ENCODE measurements at places on chromosomes 2 and 18.

DNA sequence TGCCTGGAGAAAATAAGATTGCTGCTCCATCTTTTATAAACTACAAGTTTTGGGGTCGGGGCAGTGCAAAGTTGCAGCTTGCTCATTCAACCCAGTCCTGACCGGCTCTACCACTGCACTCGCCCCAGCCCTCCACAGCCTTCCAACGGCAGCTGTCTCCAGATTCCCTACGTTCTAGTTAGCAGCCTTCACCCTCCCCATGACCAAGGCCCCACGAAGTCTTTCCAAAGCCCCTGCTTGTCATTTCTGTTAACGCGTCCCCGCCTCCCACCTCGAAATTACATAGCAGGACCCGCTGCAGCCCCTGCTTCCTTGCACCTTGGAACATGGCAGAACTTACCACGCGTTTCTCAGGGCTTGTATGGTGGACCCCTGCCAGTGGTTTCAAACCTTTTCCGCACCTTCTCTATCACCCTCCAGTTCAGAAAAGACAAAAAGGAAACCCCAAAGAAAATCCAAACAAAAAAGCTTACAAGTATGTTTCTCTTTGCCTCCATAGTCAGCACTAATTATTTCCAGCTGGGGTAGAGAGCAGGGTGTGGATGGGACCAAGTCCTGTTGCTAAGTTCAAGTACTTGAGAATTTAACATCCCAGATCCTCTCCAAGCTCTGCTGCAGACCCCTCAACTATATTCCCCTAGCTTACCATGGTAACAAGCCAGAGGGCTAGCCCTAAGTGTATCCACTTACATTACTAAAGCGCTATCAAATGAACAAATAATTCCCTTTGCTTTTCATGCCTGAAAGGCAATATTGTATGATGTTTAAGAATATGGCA, 161.5 kb downstream of the TGIF1 start:
- no peak for DNase-seq

DNA sequence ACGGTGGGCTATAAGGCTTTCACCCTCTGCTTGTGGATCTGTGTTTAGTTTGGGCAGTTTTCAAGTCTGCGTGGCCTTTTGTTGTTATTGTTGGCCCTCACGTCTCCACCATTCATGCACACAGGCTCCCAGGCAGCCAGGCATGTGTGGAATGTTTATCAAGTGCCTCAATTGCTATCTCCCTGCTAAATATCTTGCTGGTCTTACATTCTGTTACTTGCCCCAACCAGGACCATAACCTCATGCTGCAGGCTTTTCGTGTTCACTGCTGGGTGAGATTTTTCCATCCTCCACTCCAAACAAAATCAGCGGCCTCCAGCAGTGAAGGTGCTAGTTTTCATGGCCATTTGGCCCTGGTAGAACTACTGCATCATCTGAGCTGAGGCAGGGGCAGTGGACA, 63.0 kb upstream of the DSC1 start:
- no peak for DNase-seq

GRCh38 chr2:16404146-16404545, 261.5 kb downstream of the CYRIA start:
- no peak for DNase-seq

GRCh38 chr2:238136820-238137537, 1.5 kb upstream of the KLHL30 start:
- DNase-seq, result no peak

GRCh38 chr18:25233528-25234321, 118.2 kb downstream of the ZNF521 start:
- no peak for DNase-seq

DNA sequence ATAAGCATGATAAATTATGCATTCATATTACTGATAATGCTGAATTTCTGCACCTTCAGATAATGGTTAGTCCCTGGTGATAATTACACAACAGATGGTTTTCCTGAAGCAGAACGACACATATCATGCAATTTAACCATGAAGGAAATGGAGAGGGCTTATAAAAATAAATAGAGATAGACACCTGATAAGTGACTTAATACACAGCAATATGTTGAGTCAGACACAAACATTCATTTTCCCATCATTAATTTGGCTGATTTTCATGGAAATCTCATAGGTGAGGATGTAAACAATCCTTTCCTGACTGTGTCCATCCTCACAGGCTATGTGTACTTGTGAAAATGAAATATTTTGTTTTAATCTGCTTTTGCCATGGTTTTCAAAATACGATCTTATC, 36.9 kb upstream of the DSEL start:
- DNase-seq, result no peak

- no peak for DNase-seq
Measured at GRCh38 chr18:63207143-63207790, 112.3 kb downstream of the BCL2 start.

- no peak for DNase-seq
Measured at GRCh38 chr2:127407661-127408003, 10.6 kb upstream of the PROC start.

GRCh38 chr18:49183921-49184320, 233.2 kb upstream of the SMAD7 start:
- DNase-seq, result no peak

DNA sequence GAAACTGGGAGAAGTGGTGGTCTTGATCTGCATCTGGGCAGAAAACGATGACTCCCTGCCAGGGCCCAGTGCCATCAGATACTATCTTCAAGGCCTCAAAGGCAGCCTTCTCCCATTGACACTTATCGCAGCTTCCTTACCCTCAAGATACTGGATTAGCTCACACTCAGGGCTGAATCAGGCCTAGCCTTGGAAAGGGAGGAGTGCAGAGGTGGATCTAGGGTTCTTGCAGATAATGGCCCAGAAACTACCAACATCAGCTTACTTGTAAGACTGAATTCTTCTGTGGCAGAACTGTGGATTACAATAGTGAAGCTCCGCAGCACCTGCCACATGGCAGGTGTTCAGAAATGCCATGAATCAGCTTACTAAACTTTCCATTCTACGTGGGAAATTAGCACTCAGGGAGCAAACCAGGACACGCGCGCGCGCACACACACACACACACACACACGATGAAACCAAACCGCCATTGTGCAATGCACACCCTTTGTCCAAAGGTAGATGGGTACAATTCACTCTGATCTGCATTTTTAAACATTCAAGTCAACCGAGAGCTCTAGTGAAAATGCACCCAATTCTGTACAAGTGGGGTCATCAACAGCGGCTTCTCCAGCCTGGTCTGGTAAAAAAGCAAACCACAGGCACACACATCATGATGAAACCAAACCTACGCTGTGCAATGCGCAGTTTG, 26.3 kb upstream of the TMEM182 start:
- DNase-seq, result no peak

- DNase-seq, result no peak
Measured at GRCh38 chr2:34153484-34153883, 554.4 kb upstream of the FAM98A start.

- DNase-seq, result no peak
Measured at GRCh38 chr18:24982831-24983230, 369.1 kb downstream of the ZNF521 start.

- DNase-seq, result no peak
Measured at GRCh38 chr18:212780-213179, 54.4 kb downstream of the USP14 start.

DNA sequence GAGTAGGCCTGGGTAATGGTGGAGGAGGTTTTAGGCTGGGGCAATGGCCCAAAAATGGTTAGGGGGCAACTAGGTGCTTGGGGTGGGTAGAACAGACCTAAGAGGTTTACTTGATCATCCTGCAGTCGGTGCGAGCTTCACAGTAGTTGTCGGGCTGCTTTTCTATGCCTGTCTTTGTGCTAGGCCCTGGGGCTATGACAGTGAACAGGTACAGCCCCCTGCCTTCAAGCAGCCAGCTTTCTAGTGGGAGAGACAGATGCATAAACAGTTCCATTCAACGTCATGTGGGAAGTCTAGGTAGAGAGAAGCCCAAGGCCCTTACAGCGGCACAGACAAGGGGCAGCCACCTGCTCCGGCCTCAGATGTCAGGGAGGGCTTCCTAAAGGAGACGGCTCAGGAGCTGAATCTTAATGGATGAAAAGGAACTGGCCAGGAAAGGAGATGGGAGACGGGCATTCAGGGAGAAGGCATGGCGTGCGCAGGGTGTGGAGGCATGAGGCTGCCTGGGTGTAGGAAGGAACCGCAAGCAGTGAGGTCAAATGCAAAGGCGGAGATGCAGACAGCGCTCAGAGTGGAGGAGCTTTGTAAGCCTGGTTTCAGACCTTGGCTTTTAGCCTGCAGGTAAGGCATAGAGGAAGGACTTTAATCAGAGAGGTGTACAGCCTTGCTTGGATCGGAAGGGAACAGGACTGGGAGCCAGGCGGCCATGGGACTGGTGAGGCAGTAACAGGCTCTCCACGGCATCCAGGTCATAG, 6.0 kb downstream of the CTIF start:
- DNase-seq, result no peak

- no peak for DNase-seq
Measured at GRCh38 chr2:36701918-36702317, 5.4 kb downstream of the VIT start.

DNA sequence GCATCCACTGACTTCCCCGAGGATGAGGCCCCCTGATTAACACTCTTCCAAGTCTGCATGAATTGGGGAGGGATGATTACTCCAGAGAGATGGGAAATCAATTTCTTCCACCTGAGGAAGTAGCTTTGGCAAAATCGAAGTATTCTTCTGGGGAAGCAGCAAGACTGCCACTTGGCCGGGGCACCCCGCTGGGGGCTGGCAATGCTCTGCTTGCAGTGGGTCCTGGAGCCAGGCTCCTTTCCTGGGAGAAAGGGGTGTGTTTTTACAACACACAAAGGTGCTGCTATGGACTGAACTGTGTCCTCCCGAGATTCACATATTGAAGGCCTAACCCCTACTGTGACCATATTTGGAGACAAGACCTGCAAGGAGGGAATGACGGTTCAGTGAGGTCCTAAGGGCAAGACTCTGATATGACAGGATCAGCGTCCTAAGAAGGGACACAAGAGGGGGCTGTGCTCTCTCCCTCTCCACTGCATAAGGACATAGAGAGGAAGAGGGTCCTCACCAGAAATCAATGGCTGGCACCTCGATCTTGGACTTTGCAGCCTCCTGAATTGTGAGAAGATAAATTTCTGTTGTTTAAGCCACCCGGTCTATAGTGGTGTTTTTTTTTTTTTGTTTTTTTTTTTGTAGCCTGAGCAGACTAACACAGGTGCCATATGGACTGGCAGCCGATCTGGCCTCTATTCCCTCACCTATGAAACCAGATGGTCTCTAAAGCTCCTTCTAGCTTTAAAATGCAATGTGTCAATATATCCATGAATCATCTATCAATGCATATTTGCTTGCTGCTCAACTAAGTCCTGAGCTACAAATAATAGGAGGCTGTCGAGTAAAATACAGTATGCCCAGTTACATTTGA, 3.6 kb upstream of the SMARCAL1 start:
- no peak for DNase-seq

GRCh38 chr2:11553661-11554398, 20.0 kb downstream of the GREB1 start:
- no peak for DNase-seq

- no peak for DNase-seq
Measured at GRCh38 chr18:44920441-44920840, 239.8 kb downstream of the SETBP1 start.

- peak; percentile 38 for DNase-seq
Measured at GRCh38 chr18:63213331-63213900, 106.2 kb downstream of the BCL2 start.

DNA sequence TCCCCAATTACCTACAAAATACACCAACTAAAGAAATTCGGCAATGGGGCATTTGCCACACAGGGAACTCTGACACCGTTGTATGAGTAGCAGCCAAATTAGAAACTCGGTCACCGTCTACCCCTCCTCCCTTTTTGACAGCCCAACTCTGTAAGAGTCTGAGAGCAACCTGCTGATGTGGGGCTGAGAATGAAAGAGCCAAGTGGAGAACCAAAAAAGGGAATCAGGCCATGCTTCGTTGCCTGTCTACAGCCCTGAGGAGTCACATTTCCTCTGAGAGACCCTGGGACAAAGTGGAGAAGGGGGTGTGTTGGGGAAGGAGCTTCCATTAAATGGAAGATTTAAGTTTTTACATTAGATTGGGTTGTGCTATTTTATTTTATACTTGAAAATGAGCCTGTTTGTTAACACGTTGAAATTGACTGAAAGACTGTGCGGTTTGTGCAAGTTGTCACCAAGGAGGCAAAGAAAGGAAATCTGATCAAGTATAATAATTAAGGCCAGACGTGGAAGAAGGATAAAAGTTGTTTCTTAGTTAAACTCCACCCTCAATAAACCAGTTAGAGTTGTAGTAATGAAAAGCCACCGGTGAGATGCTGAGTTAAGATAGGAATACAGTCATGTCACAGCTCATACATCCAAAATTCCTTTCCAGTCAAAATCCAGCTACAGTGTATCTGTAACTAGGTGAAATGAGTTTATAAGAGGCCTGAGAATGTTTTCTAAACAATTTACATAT, 131.7 kb upstream of the CREB1 start:
- no peak for DNase-seq

DNA sequence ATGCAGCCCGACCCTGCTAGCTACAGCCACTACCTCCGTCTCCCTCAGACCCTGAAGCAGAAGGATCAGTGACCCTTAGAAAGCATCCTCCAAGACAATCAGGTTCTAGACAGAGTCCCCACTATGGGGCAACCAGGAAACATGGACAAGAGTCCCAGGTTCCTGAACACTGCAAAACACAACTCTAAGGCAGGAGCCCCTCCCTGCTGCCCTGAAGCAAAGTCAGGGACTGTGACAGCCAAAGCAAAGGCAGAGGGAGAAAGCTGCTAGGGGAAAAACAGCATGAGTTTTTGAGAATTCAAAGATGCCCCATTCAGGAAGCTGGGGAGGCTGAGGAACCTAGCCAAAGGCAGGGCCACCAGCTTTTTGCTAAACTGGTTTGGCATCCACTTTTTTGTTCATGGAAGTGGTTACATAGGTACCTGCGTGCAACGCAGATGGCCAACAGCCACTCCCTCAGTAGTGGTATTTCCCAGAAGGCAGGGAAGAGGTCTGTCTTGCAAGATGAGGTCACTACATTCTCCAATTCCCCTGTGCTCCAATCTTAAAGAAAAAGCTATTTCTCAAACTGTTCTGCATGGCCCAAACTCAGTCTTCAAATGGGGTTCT, 33.2 kb downstream of the MYO5B start:
- DNase-seq, result no peak

All from activated CD4-positive, alpha-beta T cell treated with anti-CD3 and anti-CD28 coated beads, Interleukin-2, amount 50 U/mL, for 4 hours (primary cell).